ENCODE measurements at places on chromosomes 3 and 15.
A peak's percentile ranks its signal among the peaks of the same experiment; 100 is the strongest.

- no peak for DNase-seq
These were observed 6.9 kb downstream of the SUCNR1 start for GRCh38 chr3:151880416-151880690.

DNA sequence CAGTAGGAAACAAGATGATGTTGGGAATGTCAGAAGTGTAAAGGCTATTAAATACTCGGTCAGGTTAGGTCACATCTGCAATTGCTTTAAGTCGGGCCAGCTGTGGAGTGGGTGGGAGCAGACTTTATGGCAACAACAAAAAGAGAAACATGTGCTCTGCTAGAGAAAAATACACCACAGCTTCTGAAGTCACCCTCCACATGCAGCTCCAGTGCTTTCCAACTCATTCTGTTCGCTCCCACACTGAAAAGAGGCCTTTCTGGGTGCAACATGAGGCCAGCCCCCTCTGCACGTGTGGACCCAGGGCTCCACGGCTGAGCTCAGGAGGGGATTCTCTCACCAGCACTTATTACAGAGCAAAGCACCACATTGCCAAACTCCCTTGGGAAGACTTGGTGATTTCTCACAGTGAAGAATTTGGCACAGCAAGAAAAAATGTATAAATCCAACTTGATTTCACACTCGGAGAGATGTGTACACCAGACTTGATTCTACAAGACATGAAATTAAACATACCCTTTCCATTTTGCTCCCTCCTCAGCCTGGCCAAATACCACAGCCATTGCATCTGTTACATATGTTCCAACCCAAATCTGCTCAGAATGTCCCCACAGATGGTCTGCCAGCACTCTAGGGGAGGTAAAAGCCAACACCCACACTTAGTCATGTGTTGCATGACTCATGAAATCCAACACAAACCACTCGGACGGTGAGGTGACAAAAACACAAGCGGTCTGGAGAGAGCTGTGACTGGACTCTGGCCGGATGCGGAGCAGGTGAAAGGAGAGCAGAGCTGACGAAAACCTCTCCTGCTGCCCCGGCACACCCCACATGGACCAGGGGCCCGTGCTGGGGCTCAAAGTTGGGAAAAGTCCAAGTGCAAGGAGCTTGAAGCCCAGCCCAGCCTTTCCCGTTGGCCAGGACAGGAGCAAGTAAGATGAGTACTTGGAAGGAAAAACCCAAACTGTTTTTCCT, 74.6 kb downstream of the ITGB5 start:
- no peak for DNase-seq

DNA sequence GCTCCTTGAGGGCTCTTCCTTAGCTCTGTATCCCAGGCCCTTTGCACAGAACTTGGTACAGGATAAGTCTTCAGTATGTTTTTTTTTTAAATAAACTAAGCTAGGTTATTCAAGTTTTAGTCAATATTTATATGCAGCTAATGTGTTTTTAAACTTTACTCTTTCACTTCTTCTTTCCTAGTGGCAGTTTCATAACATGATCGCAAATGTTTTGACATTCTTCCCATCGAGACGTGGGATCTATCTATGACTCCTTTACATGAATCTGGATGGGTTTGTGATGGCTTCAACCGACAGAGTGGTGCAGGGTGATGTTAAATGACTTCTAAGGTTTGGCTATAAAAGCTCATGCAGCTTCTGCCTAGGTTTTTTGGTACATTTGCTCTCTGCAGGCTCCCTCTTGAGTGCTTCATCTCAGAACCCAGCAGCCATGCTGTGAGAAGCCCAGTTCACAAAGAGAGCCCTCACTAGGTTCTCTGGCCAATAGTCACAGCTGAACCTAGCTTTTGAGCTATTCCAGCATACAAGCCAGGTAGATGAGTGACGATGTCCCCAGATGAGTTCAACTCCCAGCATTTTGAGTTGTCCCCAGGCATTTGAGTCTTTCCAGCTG, 13.5 kb upstream of the MECOM start:
- DNase-seq: no peak

- peak; percentile 5 for DNase-seq
These were observed 64.8 kb upstream of the SATB1 start for GRCh38 chr3:18489939-18490338.

DNA sequence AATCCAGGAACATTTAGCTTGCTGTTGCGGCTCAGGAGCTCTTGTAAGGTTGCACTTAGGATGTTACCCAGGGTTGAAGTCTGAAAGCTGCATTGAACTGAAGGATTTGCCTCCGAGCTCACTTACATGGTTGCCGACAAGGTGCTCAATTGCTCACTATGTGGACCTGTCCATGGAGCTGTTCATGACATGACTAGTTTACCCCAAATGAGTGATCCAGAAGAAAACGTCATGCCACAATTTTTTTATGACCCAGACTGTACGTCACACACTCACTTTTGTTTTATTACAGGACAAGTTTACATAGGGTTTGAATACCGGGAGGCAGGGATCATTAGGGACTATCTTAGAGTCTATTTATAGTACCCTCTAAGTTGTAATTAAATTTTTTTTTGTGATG, 21.0 kb upstream of the CLDN11 start:
- no peak for DNase-seq

GRCh38 chr3:149796026-149796425, 3.7 kb upstream of the ANKUB1 start:
- DNase-seq: no peak

DNA sequence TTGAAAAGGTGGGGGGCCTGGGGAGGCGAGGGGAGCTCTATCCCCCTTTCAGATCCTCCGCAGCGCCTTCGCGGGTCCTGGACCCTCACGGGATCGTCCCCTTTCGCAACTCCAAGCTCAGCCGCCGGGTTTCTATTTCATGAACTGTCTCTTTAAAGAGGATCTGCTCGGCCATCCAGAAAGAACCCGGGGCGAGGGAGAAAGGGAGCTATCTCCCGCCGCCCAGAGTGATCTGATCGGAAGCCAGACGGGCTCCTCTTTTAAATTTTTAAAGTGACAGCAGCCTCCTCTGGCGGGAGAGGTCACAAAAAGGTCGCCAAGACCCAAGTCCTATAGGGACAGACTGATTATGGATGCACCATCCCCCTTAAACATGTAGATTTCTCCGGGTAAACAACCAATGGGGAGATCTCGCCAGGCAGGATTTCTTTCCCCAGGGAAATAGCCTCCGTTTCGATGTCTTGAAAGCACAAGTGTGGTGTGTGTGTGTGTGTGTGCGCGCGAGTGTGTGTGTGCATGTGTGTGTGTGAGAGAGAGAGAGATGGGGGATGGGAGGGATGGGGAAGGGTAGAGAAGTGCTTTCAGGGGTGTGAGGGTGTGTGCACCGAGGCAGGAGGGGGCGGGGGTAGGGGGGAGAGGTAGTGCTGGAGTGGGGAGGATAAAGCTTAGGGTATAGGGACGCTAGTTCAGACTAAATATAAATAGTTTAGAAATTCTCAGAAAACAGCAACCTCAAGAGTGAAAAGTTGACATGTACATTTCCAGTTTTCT, 516.1 kb downstream of the MECOM start:
- no peak for DNase-seq

- DNase-seq: no peak
These were observed 93.2 kb upstream of the NEDD4 start for GRCh38 chr15:56086566-56086965.

- DNase-seq: no peak
These were observed 26.0 kb upstream of the KCNAB1 start for GRCh38 chr3:156094391-156094790.

All from activated gamma-delta T cell treated with anti-CD3 and anti-CD28 coated beads, Interleukin-2, amount 50 U/mL, for 16 hours (primary cell).